ENCODE measurements at places on chromosomes 1 and 21. TPM values are rescaled to one million over a fixed set of nuclear protein-coding genes. Genes with fewer than 3 reads are reported as not detected.

DNA sequence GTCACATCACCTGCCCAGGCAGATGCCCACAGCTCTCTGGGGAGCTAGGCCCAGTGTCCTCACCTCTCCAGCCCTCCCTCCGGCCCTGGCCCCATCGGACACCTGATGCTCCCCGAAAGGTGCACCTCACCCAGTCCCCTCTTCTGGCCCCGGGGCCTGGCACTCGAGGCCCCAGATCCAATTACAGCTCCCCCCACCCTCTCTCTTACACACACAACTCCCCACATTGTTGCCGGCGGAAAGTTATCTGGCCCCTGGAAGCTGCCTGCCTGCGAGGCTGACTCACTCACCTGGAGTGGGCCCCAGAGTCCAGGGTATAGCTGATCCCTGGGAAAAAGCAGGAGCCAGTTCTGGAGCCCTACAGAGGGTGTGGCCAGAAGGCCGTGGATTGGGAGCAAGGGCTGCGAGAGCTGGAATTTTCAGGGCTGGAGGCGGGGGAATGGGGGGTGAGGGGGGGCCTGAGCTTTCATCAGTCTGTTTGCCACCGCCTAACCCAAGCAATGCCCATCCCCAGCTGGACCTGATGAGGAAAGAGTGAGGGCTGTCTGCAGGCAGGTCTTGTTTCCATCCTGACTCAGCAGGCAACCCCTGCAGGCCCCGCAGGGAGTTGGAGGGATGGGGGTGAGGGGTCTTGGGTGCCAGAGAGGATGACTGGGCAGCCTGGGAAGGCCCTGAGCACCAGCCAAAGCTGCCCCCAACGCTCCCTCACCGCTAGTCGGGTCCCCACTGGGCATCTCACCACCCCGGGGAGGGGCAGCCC lies 948 bp downstream of the FBXO2 start:
- H3K27ac ChIP-seq, result peak overlapping the region; percentile 90
- H3K27me3 ChIP-seq, result no peaks in the 10 kb centered on the region
- peak; percentile 92 for DNase-seq

DNA sequence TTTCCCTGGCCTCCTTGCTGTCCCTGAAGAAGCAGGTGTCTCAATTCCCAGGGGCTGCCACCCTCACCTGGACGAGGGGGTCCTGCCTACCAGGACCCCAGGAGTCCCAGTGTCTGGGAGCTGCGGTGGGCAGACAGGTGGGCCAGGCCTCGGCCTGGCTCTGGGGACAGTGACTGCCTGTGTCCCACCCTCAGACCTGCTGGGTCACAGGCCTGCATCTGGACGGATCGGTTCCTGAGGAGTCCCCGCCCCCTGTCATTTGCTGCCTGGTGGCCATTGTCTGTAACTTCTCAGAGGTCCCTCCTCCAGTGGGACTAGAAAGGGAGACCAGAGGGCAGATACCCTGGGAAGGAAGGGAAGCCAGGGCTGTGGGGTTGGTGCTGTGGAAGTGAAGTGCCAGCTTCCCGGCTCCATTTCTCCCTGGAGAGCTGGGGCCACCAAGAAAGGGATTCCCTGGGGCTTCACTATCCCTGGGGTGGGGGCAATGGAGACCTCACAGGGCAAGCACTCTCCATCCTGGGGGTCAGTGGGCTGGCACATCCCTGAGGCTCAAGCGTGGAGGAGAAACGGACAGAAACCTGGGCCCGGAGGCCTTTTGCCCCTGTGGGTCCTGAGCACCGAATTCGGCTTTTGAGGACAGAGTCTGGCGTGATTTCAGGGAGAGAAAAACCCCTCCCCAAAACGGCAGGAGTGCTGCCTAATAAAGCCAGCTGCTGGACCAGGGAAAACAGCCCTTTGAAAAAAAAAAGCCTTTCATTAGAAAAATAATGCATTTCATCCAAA lies 157.3 kb downstream of the PEX14 start:
- peak overlapping the region; percentile 40 for H3K27ac ChIP-seq
- no peak overlapping the region for H3K4me3 ChIP-seq
- no peaks in the 10 kb centered on the region for H3K27me3 ChIP-seq
- H3K4me1 ChIP-seq, result peaks cover 29% of the 10 kb centered on the region

DNA sequence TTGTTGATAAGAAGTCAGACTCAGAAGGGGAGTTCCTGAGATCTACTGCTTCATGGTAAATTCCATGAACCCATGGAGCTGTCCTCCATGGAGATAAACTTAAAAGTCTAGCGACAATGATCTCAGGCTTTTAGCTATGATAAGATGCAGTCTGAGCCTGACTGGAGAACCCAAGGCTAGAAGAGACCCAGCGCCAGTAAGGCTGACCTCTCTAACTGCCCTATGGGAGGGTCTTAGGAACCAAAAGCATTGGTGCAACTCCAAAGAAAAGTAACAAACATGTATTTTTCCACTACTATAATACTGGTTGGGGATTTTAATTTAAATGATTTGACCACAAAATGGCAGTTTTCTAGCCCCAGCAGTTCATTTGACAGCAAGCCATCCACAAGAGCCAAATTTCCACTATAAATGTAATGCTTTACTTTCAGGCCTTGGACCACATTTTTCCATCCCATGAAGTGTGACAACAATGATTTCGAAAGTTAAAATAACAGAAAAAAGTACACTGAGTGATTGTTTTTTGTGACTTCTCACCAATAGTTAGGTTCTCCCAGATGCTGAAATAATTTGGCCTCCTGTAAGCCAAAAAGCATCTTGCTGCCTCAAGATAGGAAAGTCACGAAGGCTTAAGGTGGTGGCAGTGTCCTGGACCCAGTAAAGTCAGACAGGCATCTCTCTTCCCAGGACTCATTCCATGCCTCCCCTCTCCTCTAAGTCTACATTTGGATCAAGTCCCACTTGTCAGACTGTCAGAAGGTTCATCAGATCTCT lies 43.1 kb upstream of the EXOSC10 start:
- DNase-seq, result no peak
- no peaks in the 10 kb centered on the region for H3K27me3 ChIP-seq

The GIPC2 gene
- total RNA-seq, result 19.2 TPM

The TMEM51 gene
- total RNA-seq, result 26.5 TPM

The CHIA gene
- total RNA-seq, result not detected

The STIL gene
- total RNA-seq, result 0.52 TPM

The SPATA45 gene
- not detected for total RNA-seq

The S100A2 gene
- not detected for total RNA-seq
